Stromal cell of bone marrow (primary cell): ENCODE measurements at places on chromosomes 4 and X.

- DNase-seq: no peak
Measured at GRCh38 chr4:88819818-88820697, 122.4 kb upstream of the NAP1L5 start.

DNA sequence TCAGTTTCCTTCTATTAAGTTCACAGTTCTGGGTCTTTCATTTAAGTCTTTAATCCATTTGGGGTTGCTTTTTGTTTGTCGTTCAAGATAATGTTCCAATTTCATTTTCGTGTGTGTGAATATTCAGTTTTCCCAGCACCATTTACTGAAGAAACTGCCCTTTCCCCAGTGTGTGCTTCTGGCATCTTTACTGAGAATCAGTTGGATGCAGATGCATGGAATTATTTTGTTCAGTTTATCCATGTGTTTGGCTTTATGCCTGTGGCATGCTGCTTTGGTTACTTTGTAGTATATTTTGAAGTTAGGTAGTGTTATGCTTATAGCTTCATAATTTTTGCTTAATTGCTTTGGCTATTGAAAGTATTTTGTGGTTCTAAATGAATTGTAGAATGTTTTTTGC lies 163.8 kb upstream of the HDX start:
- no peak for DNase-seq

GRCh38 chrX:78946178-78946931 lies 1.2 kb downstream of the P2RY10 start:
- no peak for DNase-seq

DNA sequence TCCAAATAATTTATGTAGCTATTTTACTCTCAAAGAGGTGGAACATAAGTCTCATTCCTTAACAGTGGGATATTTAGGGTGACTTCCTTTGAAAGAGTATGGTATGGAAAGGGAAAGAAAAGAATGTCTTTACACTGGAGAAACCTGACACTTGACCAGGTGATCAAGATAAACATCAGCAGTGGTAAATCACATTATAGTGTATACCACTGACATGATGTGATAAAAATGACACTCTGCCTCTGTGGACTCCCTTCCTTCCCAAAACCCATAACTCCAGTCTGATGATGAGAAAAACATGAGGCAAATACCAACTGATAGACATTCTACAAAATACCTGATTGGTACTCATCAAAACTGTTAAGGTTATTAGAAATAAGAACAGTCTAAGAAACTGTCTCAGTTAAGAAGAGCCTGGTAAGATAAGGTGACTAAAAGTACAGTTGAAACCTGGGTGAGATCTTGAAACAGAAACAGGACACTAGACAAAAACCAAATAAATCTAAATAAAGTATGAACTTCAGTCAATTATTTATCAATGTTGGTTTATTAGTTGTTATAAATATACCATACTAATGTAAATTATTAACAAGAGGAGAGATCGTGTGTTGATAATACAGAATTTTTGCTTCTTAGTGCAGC lies 144.2 kb upstream of the PCDH18 start:
- DNase-seq: no peak

DNA sequence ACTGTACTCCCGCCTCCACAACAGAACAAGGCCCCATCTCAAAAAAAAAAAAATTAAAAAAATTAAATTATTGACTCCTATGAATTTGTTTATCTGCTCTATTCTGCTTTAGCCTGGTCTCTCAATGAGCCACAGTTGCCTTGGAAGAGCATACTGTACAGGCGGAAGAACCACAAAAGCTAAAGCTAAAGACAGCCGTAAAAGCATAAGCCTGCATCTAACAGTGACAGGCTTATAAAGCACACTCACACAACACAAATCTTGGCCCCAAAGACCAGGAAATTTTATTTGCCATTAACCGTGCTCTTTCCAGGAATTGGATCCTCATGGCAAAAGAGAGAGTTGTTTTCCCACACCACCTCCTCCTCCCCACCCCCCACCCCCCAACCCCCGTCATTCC lies 53.5 kb upstream of the KLF3 start:
- no peak for DNase-seq

DNA sequence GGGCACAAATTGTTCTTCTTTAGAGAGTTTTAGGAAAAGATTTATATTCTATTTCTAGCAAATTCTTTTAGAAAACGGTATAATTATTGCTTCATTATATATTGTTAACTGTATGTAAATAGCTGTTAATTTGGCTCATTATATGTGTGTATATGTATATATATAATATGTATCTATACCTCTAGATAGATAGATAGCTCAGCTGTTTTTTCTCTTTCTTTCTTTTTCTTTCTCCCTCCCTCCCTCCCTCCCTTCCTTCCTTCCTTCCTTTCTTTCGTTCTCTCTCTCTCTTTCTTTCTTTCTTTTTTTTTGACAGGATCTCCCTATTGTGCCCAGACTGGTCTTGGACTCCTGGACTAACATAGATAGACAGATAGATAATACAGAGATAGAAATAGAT lies 1538.8 kb downstream of the PCDH7 start:
- no peak for DNase-seq

- DNase-seq: no peak
Measured at GRCh38 chr4:152010710-152011079, 249.9 kb upstream of the GATB start.

DNA sequence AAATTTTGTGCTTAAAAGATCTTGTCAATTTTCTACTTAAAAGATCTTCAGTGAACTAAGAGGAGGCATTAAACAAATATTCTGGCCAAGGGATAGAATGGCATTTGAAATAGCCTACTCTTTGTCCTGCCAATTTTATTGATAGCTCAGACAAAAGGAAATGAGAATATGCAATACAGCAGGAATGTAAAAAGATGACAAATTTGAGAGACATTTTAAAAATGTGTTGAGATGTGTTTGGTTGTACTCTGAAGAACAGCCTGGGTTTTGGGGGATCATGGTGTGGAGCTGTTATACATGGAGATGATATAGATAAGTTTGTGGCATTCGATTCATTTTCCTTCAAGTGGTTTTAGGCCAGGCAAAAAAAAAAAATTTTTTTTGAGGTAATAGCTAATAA lies 11.6 kb upstream of the MAD2L1 start:
- no peak for DNase-seq
